ENCODE measurements at places on chromosomes 13 and 19.

- DNase-seq, result no peak
These were observed at the start of gene PTPRS for GRCh38 chr19:5340637-5341447. TSS of gene PTPRS (minus strand) at chr19:5340812. CDS start at chr19:5286140, 54,672 bp downstream.

DNA sequence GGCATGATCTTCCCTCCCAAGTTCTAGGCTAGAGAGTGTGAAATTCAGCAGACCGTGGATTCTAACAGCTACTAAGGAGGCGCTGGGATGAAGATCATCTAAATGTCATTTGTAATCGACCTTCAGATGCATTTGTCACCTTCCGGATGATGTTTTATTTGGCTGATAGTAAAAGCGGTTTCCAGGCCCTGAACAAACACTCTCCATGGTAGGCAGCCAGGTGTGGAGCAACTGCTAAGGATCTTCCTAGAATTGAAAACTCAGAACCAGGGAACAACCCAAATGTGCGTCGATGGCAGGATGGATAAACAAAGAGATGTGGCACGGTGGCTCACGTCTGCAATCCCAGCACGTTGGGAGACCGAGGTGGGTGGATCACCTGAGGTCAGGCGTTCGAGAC, 107.2 kb upstream of the CACNA1A start:
- DNase-seq, result no peak

- DNase-seq, result no peak
These were observed 43.3 kb upstream of the C13orf46 start for GRCh38 chr13:114017028-114017630.

DNA sequence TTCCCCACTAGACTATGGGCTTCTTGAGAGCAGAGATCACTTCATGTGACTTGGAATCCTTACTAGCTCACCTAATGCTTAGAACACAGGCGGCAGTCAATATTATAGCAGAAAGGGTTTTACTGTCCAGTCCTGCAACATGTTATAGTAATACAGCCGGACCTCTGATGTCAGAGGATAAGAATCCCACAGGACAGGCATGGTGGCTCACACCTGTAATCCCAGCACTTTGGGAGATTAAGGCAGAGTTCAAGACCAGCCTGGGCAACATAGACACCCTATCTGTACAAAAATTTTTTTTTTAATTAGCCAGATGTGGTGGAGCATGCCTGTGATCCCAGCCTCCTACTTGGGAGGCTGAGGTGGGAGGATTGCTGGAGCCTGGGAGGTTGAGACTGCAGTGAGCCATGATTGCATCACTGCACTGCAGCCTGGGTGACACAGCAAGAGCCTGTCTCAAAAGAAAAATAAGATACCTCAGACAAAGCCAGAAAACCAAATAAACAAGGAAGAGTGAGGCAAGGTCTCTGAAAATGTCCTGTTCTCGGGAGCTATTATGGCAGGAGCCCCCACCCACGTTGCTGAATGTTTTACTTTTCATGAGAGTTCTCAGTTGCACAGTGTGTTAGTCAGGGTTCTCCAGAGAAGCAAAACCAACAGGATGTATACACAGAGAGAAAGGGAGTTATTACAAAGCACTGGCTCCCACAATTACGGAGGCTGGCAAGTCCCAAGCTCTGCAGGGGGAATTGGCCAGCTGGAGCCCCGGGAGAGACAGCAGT, 100.8 kb downstream of the UBL3 start:
- DNase-seq, result no peak

- no peak for DNase-seq
These were observed 200.2 kb downstream of the DCLK1 start for GRCh38 chr13:35930665-35931631.

DNA sequence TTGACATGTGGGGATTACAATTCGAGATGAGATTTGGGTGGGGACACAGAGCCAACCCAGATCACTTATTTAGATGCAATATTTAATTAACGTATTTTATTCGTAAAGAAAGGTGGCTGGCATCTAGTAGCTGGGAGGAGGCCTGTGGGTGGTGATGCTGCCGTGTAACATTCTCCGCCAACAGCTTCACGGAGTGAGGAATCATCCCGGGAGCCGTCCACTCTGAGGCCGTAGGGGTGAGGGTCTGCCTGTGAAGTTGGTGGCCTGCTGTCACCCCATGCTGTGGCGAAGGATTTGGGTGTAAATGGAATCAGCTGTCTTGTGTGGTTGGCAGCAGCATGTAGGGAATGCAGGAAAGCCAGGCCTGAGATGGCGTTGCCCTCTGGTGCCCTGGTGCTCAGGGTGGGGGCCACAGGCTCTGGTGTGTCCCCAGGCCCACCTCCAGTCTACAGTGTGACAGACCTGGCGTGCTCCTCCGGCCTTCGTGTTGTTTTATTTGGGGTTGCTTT, 3.3 kb upstream of the TEX29 start:
- DNase-seq, result no peak

DNA sequence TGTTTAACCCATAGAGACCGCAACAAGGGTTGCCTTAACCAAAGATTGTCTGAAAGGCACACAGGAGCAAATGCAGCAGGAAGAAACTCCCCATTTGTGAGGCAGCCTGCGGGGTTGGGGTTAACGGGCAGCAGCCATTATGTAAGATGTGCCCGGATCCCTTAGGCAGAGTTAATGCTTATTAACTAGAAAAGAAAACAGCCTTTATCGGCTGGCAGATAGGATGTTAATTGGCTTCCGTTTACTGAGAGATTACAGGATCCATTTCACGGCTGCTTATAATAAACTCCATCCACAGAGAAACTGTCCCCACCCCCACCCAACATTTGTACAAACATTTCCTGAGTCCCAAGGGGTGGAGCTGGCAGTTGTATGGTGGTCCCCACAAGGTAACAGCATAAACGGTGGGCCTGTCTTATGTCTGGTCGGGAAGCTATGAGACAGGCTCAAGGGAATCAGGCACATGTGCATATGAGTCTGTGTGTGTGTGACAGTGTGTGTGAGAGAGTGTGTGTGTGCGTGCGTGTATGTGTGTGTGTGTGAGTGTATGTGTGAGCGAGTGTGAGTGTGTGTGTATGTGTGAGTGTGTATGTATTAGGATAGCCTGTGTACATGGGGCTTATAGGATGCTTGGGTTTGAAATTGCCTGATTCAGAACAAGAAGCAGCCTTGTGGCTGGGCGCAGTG, 10.5 kb downstream of the SLC25A42 start:
- no peak for DNase-seq
